DMS 273 treated with DMSO at 0.1 percent for 48 hours (cell line): ENCODE measurements at places on chromosomes 1 and 21.
A peak's percentile ranks its signal among the peaks of the same experiment; 100 is the strongest.

DNA sequence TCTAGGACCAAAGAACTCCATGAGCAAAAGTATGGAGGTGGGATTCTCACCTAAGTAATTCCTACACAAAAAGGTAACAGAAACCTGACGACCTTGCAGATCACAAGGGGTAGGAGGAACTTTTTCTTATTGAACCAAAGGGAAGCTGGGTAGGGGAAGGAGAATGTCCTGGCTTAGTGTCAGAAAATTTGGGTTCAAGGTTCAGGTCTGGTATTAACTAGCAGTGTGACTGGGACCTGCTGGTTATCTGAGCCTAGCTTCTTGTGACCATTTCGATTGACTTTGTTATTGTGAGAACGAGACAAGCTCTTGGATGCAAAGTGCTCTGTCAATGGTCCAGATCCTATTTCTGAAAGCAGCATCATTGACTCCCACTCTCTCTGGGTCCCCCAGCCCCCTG, 5.0 kb upstream of the SNX27 start:
- DNase-seq, result no peak

- no peak for DNase-seq
Measured at GRCh38 chr1:159229896-159230295, 25.2 kb downstream of the ACKR1 start.

- DNase-seq, result no peak
Measured at GRCh38 chr1:15406614-15407559, 2.8 kb upstream of the EFHD2 start.

GRCh38 chr1:32612189-32612881, 38.0 kb downstream of the ZBTB8OS start:
- DNase-seq, result peak; percentile 40

DNA sequence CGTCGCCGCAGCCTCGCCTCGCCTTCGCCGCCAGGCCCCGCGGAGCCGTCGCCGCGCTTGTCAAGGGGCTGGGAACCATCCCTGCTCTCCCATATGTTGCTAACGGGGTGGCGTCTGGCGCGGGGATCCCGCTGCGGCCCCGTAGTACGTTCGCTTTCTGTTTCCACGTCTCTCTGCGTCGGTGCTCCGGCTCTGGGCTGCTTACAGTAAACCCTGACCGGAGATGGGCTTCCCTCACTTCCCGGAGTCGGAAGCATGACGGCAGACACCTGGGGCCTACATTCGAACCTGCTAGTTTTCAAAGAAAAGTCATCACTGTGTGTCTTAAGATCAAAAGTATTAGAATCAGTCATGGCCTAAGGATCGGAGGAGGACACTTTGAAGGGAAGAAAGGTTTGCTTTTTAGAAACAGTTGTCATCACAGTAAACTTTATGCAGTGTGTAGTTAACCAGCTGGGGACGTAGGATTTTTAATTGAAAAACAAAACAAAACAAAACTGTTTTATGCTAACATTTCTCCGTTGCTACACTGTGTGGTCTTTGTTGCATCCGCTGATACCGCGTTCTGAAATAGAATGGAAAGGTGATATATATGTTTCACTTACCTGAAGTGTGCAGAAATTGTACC, 69.0 kb downstream of the SLC35A3 start:
- peak; percentile 33 for DNase-seq

DNA sequence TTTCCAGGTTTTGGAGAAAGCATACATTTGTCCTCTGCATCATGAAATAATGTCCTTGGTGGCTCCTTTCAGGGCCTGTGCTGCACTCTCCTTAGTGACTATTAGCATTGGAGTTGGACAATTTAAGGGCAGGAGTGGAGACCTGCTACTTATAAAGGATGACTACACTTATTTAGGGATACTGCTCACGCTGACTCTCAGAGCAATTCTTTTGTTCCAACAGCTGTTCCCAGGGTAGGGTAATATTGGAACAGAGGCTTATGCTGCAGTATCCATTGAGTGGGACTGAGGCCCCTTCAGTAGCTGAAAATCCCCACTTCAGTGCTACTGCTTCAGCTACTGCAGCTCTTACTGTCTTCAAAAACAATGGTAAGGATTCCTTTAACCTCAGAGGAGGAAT, 84.6 kb downstream of the GPR88 start:
- DNase-seq, result no peak

GRCh38 chr1:172658871-172659453, at the start of gene FASLG:
Gene FASLG (plus strand): TSS chr1:172659103. CDS start chr1:172659202, 99 bp downstream.
- no peak for DNase-seq

DNA sequence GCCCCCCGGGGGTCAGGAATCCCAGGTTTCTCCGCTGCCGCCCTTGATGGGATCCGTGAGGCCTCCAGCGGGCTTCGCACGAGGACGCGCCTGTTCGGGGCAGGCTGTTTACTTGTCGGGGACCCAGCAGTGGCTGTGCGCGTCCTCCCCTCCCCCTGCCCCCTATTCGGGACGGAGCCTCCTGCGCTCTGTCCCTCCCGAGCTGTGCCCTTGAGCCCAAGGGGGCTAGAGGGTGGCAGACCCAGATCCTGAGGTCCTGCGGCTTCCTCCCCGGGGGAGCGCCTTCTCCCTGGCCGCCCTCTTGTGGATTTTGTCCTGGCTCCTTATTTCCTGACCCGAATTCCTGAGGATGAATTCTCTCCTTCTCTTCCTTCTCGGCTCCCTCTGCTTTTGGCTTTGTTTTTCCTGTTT, 38.4 kb downstream of the PIK3CD start:
- no peak for DNase-seq

DNA sequence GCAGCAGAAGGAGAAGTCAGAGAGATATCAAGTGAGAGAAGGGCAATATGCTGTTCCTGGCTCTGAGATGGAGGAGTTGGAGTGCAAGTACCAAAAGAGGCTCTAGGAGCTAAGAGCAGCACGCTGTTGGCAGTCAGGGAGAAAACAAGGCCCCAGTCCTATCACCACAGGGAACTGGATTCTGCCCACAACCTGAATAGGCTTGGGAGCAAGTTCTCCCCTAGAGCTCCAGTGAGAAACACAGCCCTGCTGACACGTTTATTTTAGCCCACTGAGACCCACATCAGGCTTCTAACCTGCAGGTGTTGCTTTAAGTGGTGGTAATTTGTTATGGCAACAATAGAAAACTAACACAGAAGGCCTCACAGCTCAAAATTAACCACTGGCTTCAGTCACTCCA, 31.8 kb upstream of the ZNF644 start:
- DNase-seq, result no peak

- no peak for DNase-seq
Measured at GRCh38 chr1:198496216-198497143, 44.0 kb downstream of the ATP6V1G3 start.

GRCh38 chr1:115748401-115749150, 19.9 kb downstream of the CASQ2 start:
- DNase-seq, result no peak

GRCh38 chr1:174262349-174263241, 103.3 kb downstream of the RABGAP1L start:
- peak; percentile 68 for DNase-seq

GRCh38 chr1:12161324-12161661, 5.5 kb upstream of the TNFRSF1B start:
- no peak for DNase-seq

- no peak for DNase-seq
Measured at GRCh38 chr1:117032681-117033539, 27.2 kb upstream of the TTF2 start.

DNA sequence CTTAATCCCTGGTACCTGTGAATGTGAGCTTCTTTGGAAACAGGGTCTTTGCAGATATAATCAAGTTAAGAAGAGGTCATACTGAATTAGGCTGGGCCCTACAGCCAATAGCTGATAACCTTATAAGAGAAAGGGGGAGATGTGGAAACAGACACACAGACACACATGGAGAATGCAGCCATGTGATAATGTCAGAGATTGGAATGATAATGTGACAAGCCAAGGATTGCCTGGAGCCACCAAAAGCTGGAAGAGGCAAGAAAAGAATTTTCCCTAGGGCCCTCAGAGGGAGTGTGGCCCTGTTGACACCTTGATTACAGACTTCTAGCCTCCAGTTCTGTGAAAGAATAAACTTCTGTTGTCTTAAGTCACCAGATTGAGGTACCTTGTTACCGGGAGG, 114.5 kb upstream of the SOD1 start:
- no peak for DNase-seq

DNA sequence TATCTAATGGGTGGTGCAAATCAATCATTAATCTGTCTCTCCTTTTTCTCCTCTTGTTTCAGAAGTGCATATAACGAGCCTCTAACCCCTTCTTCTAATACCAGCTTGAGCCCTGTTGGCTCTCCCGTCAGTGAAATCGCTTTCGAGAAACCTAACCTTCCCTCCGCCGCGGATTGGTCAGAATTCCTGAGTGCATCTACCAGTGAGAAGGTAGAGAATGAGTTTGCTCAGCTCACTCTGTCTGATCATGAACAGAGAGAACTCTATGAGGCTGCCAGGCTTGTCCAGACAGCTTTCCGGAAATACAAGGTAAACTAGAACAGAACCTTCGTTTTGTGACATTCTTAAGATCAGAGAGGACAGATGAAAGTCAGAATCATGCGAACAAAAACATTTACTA, 25.3 kb upstream of the VAMP3 start:
- DNase-seq, result no peak

GRCh38 chr1:205667909-205668643, 12.2 kb downstream of the SLC45A3 start:
- DNase-seq, result no peak

- DNase-seq, result no peak
Measured at GRCh38 chr1:213296558-213296957, 245.5 kb downstream of the RPS6KC1 start.

DNA sequence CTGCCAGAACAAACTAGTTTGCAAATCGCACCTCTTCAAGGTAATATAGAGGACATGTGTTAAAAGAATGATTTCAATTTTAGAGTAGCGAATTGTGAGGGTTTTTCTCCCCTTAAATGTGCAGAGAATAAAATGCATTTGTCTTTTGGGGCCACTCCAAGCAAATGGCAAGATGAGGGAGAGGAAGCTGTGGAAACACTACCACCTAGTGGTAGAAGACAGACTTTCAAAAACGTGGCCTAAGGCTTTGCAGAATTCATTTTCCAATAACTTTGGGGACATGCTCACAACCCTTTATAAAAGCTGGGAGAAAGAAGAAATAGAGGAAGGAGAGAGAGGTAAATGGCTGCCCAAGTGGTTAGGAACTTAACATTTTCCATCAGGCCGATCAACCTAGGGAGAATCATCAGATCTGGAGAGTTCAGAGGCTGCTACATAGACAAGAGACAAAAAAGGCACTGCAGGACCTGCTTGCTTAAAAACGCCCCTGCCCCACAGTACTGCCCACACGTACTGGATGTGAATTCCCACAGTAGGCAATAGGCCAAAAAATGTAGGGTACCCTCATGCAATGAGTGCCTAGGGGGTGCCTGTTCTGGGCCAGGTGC, 15.7 kb upstream of the RCAN1 start:
- peak; percentile 32 for DNase-seq

- DNase-seq, result no peak
Measured at GRCh38 chr1:32159189-32159588, 20.3 kb upstream of the TXLNA start.

DNA sequence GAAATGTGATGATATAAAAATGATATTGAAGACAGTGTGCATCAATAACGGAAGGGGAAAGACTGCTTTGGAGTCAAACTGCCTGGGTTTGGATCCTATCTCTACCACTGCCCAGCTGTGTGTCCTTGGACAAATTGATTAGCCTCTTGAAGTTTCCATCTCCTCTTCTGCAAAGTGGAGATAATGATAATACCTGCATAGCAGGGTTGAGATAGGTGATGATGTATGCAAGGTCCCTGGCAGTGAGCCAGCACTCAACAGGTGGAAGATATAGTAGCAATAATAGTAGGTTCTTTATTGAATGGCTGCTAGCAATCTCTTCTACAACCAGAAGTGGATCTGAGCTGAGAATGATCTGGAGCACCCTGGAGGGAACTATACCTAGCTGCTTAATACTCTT, 166.7 kb downstream of the MIS18A start:
- DNase-seq, result no peak

- no peak for DNase-seq
Measured at GRCh38 chr1:201683397-201683796, 144.5 kb downstream of the NAV1 start.

GRCh38 chr1:23995431-23995837, 15.3 kb upstream of the SRSF10 start:
- DNase-seq, result no peak

GRCh38 chr1:147673816-147674215, 3.5 kb upstream of the ACP6 start:
- no peak for DNase-seq

- no peak for DNase-seq
Measured at GRCh38 chr1:40978886-40979240, 633 bp upstream of the CTPS1 start.

GRCh38 chr1:111507411-111508201, 4.2 kb upstream of the ADORA3 start:
- no peak for DNase-seq

DNA sequence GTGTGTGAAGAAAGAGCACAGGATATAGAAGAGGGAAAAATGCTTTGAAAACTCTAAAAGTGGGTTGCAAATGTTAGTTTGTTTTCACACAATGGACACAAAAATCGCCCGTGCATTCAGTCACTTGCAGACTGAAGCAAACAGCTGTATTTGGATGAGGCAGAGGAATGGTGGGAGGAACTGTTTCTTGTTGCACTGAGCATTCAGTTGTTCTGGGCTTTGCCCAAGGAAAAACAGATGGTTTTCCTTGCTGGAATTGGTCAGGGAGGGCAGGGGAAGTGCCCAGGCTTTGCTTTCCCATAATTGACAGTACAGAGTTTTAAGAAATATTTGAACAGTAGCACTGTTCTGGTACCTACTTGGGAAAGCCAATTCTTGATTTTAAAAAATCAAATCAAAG, 19.5 kb upstream of the WARS2 start:
- no peak for DNase-seq

- peak; percentile 38 for DNase-seq
Measured at GRCh38 chr1:211469938-211470529, 21.9 kb downstream of the RD3 start.

- DNase-seq, result no peak
Measured at GRCh38 chr1:74057719-74058118, 140.3 kb downstream of the LRRIQ3 start.

- peak; percentile 40 for DNase-seq
Measured at GRCh38 chr1:158998781-158999161, 10.9 kb upstream of the IFI16 start.

GRCh38 chr1:111436726-111437125, 9.2 kb upstream of the OVGP1 start:
- DNase-seq, result no peak

- peak; percentile 72 for DNase-seq
Measured at GRCh38 chr1:27366411-27367159, at the start of gene MAP3K6. Gene MAP3K6 (minus strand): TSS chr1:27366961. CDS start chr1:27366597, 364 bp downstream.

DNA sequence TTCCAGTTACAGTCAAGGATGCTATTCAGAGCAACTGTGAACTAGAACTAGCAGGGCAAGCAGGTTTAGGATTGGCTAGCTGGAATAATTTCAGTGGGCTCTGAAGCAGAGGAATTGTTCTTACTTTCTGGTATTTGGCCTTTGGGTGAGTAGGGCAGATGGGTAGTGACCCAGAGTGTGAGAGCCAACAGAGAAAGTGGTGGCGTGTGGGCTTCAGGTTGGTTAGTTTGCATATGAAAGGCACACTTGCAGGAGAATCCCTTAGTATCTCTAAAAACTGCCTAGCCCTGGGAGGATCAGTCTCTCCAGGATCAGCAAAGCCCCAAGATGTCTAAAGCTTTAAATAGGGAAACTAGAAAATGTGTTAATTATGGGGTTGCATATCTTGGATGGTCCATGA, 67.6 kb upstream of the LRRC8B start:
- no peak for DNase-seq
